ENCODE measurements at places on chromosomes 13 and 19.

DNA sequence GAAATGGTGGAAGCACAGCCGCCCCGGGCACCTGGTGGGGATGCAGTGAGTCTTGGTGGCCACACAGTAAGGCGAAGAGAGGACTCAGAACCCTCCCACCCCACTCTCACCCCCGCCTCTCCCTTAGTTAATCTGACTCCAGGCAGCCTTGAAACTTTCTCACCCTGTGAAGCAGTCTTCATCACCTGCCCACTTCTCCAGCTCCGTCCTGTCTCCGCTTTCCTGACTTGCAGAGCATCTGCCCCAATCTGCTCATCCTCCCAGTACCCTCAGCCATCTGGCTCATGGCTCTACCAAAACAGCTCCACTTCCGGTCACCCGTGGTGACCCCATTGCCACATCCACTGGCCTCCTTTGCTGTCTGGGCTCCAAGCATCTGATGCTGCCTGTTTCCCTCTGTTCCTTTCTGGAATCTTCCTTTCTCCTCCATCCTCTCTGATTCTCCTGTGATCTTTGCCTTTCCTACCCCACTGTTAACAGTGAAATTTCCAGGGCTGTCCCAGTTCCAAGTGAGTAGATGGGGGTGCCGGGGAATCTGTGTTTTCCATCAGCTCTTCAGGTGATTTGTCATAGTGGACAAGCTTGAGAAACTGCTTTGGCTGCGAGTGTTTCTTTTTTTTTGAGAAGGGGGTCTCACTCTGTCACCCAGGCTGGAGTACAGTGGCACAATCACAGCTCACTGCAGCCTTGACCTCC lies 4.3 kb downstream of the USF2 start:
- DNase-seq = no peak

GRCh38 chr13:46894568-46894967 lies 2.3 kb downstream of the HTR2A start:
- DNase-seq = no peak

- DNase-seq = no peak
These were observed 213.4 kb downstream of the TSHZ3 start for GRCh38 chr19:31135841-31136240.

DNA sequence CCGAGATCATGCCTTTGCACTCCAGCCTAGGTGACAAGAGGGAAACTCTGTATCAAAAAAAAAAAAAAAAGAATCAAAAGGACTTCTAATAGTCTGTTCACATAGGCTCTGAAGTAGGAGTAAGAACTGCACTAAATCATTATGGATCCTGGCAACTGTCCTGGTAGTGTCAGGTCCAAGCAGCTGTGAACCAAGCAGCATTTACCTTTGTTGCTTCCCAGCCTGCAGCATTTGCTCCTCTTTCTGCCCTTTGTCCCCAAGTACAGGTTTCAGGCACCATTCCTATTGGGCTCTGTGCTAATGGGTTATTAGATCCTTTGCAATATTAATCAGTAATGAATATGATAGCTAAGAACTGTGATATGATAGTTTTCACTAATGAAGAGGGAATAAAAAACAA lies 77.4 kb upstream of the NBEA start:
- no peak for DNase-seq

DNA sequence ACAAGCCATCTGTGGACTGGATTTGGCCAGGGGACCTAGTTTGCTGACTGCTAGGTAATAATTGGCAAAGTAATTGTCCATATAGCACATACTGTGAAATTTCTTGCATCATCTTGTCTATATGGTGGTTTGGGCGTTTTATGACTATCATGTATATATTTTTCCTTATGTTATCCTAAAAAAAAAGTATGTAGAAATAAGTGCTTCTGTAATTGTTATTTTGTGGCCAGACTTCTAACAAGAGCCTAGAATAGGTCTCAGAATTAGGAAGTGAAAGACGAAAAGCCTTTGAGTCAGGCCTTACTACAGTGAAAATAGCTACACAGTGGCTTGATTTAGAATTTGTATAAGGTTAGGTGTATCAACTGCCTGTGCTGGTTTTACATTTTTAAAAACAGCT lies 4.2 kb downstream of the FNDC3A start:
- DNase-seq = no peak

- no peak for DNase-seq
These were observed 8.2 kb upstream of the ZNF177 start for GRCh38 chr19:9354651-9355050.

DNA sequence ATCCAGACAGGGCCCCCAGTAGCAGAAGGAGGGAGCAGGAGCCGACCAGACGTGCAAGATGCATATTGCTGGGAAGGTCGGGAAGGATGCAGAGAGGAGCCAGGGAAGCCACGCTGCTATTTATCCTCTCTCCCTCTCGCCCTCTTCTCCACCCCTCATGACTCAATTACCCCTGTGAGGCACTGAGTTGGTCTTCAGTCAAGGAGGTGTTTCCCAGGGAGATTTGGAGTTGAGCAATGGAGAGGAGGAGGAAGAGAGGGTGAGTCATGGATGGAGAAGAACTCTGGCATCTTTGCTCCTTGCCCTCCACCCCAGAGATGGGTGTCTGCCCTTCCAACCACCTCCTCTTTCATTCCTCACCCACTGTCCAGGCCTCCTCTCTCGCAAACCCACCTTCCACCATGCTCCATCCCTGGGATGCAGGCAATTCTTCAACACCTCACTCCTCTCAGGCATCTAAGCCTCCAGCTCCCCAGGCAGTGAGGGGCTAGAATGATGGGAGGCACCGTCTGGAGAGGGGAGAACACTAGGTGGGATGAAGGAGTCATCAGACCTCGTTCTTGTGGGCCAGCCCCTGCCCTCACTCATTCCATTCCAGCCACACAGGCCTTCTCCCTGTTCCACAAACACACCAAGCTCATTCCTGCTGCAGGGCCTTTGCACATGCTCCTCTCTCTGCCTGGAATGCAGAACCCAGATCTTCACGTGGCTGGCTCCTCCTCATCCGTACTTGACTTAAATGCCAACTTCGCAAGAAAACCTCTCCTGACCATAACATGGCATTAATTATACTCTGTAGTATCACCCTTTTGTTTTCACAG lies at the start of gene SBSN:
Gene SBSN (minus strand): TSS at position 94 of the 821 bp plus-strand sequence. CDS start 30 bp downstream, at position 64.
- DNase-seq = no peak

- no peak for DNase-seq
These were observed 41.1 kb downstream of the GPR12 start for GRCh38 chr13:26719356-26719945.

GRCh38 chr13:19818223-19818842 lies 35.6 kb upstream of the PSPC1 start:
- DNase-seq = no peak

- no peak for DNase-seq
These were observed 8.1 kb upstream of the FCER2 start for GRCh38 chr19:7709932-7710460.

GRCh38 chr19:17398902-17399527 lies 5.0 kb upstream of the CCDC194 start:
- no peak for DNase-seq

DNA sequence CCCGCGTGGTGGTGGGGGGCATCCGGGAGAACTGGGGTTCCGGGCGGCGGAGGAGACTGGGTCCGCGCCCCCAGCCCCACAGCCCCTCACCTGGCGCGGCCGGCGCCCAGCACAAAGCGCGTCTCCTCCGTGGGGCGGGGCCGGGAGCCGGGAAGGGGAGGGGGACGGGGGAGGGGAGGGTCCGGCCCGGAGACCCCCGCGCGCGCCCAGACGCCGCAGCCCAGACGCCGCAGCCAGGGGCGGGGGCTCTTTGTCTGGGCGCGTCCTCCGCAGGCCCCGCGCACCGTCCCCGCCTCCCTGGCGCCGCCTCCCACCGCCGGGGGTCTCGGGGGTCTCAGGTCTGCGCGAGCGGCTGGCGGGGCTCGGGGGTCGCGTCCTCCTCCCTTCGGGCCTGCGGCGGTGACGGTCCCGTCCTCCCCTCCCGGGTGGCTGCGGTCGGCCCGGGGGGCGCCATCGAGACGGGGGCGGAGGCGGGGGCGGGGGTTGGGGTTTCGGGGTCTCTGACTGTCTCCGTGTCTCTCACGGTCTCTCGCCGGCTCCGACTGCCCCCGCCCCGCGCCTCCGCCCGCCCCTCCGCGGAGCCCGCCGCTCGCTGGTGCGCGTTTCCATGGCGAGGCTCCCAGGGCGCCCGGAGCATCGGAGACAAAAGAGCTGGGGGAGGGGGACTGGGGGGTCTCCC lies at the start of gene PLPPR3:
Gene PLPPR3 (minus strand): TSS at position 131 of the 679 bp plus-strand sequence. CDS start 396 bp downstream, outside the sequence.
- DNase-seq = no peak

DNA sequence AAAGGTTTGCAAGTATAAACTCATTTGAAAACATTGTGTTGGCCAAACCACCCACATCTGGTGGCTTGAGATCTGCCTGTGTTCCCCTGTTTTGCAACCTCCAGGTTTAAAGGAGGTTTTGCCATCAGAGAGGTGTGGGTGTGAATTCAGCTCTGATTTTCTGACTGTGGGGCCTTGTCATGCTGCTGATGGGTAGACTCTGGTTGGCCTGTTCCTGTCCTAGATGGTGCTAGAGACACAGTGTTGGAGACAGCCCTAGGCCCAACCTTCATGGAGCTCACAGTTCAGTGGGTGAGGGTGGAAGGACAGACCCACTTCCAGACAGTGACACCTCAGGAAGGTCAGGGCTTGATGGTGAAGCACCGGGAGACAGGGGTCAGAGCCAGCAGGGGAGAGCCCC lies 7.5 kb downstream of the RAB4B start:
- no peak for DNase-seq

DNA sequence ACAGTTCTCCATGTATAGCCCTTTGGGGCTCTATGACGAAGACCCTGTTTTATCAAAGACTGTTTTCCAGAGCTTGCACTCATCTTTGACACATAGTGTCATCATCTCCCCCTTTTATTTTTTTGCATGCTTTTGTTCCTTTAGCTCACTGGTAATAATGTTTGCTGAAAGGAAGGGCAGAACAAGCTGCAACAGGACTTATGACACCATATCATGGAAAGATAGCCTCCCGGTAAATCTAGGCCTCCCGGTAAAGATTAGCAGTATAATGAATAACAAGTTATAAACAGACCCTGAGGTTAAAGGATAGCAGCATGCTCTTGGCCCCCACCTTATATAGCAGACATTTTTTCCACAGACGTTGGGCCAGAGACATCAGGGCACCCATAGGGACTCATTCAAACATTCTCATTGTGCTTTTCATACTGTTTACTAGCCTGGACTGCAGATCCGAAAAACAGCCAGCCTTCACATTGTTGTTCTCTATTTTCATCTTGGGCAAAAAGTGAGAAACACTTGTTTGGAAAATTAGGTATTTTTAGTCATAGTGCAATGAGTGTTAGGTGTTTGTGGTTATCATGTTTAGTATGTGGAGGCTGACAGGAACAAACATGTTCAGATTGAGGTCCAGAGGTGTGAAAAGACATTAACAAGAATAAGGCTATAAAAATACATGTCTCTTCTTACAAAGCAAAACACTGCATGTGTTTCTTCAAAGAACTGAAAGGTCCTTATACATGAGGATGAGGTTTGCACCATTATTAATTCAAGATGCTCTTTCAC lies 136.9 kb upstream of the SPRY2 start:
- DNase-seq = no peak

GRCh38 chr13:33052506-33053280 lies 36.5 kb downstream of the KL start:
- no peak for DNase-seq

DNA sequence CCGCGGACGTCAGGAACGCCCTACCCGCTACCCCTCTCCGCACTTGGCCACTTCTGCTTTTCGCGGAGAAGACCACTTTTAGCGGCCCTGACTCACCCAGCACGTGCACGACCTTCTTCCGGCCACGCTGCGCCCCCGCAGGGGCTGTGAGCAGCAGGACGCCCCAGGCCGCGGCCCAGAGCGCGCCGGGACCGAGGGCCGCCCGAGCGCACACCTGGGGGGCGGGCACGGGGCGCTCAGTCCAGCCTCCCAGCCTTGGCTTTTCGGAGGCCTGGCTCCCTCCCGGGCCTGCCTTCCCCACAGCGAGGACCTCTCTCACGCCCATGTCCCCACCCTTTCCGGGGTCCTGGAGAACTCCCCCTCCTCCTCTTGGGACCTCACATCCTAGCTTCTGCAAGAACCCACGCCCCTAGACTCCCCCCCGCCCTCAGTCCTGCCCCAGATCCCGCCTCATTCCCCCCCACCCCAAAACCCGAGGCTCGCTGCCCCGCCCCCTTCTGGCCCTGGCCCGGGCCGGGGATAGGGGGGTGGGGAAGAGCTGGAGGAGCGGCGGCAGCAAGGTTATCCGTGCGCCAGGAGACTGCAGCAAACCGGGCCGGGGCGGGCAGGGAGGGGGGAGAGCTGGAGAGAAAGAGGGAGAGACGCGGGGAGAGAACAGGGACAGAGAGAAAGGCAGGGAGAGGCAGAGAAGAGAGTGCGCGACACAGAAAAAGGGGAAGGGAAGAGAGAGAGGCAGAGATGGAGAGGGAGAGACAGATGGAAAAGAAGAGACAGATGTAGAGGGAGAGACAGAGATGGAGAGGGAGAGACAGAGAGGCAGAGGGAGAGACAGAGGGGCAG lies 11.5 kb downstream of the TM6SF2 start:
- DNase-seq = no peak

DNA sequence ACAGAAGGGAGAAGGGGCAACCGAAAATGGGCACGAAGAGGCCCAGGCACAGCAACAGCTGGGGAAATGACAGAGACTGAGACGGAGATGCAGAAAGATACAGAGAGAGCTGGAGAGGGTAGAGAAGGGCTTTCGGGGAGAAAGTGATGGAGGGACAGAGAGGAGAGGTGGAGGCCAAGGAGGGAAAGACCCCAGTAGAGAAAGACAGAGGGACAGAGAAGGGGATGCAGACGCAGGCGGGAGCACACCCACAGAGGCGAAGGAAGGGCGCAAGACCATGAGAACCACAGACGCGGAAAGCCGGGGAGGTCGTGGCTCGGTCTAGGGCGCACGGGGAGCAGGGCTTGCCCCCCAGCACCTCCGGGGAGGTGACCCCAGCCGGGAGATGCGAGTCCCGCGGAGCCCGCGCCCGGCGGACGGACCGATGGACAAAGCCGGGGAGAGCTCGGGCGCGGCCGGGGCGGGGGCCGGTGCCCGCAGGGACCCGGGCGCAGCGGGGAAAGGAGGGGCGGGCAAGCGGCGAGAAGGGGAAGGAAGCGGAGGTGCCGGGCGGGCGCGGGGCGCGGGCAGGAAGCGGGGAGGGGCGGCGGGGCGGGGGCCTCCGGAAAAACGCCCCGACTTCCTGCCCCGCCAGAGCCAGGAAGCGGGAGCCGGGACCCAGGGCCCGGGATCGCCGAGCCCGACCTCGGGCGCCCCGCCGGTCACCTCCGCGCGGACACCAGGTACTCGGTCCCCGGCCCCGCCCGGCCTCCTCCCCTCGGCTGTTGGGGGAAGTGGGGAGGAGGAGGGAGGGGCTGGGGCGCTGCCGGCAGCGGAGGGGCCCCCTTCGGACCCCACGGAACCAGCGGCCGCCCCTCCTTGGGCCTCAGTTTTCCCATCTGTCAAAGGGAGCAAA lies at the start of gene ARHGEF1:
Gene ARHGEF1 (plus strand): TSS at position 617 of the 895 bp plus-strand sequence. CDS start 4,899 bp downstream, outside the sequence.
- DNase-seq = no peak

- DNase-seq = no peak
These were observed 65.1 kb downstream of the CHST8 start for GRCh38 chr19:33686687-33687480.

All from H4 (cell line).